Right ventricle myocardium superior (tissue), 1 donor: ENCODE measurements at places on chromosomes 1 and 21.

DNA sequence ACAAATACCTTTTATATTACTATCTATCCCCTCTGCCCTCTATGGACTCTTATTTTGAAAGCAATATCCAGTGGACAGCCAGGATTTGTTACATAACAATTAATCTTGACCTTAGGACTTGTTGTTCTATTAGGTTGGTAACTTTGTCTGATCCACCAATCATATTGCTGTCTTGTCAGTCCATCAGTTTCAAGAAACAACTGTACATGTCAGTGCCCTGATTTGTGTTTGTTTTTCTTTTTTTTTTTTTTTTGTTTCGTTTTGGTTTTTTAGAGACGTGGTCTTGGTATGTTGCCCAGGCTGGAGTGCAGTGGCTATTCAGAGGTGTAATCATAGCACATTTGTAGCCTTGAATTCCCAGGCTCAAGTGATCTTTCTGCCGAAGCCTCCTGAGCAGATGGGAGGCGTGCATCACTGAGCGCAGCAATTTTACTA, 1.5 kb upstream of the SCP2 start:
- DNase-seq = no peak

GRCh38 chr1:87329051-87329525, 408 bp downstream of the LMO4 start:
- DNase-seq = peak; percentile 66

GRCh38 chr1:58850636-58851035, 66.8 kb upstream of the JUN start:
- DNase-seq = no peak

GRCh38 chr1:192489748-192490147, 85.8 kb upstream of the RGS1 start:
- DNase-seq = peak; percentile 59

DNA sequence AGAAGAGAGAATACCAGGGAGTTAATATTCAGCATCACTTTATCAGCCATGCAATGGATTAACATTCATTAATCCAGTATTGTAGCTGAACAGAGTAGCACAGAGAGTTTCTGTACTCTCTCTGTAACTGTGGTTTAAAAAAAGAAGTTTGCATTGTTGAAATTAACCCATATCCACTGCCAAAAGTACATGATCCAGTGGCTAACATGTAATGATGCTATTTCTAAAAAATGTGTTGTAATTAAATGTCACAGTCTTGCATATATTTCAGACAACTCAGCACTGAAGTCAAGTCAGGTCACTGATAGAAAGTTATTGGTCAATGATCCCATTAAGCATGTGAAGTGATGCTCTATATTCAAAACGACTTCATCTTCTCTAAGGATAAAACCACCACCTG, 141.3 kb downstream of the NRIP1 start:
- DNase-seq = no peak

GRCh38 chr1:30372792-30373433, 350.5 kb downstream of the MATN1 start:
- DNase-seq = no peak
